Activated CD8-positive, alpha-beta memory T cell treated with anti-CD3 and anti-CD28 coated beads for 1 hour (primary cell): ENCODE measurements at places on chromosomes 3 and 15.
A peak's percentile ranks its signal among the peaks of the same experiment; 100 is the strongest.

GRCh38 chr3:141600331-141600730 is 113.5 kb downstream of the RASA2 start:
- DNase-seq, result no peak

DNA sequence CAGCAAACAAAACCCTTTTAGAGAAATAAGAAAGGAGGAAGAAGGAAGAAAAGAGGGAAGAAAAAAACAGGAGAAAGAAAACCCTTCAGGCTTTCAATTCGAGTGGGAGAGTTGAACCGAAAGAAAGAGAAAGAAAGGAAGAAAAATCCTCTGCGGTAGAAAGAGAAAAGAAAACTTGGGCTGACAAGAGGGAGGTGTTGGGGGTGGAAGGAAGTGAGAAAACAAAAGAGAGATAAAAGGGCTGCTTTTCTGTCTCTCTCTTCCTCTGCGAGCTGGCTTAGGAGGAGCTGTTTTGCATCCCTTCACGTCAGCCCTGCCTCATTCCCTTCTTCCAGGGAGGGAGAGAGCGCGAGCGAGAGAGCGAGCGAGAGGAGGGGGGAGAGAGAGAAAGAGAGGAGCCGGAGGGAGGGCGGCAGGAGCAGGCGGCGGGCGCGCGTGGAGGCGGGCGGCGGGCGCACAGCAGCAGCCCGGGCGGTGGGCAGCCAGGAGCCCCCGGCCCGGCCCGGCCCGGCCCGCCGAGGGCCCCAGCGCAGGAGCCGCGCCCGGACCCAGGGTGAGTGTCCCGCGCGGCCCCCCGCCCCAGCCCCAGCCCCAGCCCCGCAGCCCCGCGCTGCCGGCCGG is at the start of gene ZNF710:
Gene ZNF710, plus strand, starts transcription at position 263 of the 621 bp plus-strand sequence. CDS start 65,814 bp downstream, outside the sequence.
- peak; percentile 14 for DNase-seq

GRCh38 chr3:69403454-69403853 is 17.6 kb upstream of the FRMD4B start:
- DNase-seq, result no peak

- no peak for DNase-seq
Observed at GRCh38 chr15:99546441-99547100, 19.2 kb upstream of the MEF2A start.

DNA sequence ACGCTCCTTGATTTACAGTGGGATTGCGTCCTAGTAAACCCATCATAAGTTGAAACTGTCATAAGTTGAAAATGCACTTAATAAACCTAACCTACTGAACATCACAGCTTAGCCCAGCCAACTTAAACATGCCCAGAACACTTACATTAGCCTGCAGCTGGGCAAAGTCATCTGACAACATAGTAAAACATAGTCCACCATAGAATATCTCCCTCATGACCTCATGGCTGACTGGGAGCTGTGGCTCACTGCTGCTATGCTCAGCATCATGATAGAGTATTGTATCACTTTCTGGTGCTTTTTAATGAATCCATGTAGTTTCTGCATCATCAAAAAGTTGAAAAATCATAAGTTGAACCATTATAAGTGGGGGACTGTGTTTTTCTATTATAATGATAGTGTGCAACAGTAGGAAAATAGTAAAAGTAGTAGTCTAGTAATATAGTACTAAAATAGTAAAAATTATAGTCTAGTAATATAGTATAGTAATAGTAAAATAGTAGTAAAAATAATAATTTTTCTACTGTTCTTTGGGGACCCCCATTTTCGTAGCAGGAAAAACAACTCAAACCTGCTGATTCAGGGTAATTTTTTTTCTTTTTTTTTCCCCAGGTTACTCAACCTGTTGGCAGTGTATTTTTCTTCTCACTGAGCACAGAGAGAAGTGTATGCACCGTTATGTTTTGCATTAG is 233.5 kb downstream of the MYRIP start:
- DNase-seq, result no peak
